ENCODE measurements at places on chromosomes 11 and 22.

GRCh38 chr11:9565822-9566560 lies 7.5 kb upstream of the WEE1 start:
- peak; percentile 91 for DNase-seq

DNA sequence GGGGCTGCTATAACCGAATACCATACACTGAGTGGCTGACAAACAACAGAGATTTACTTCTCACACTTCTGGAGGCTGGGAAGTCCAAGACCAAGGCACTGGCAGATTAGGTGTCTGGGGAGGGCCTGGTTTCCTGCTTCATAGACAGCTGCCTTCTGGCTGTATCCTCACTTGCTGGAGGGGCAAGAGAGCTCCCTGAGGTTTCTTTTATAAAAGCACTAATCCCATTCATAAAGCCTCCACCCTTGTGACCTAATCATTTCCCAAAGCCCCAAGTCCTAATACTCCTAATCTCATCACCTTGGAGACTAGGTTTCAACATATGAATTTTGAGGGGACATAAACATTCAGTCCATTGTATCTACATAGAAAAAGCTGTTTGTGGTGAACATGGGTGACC lies 131.8 kb downstream of the KIRREL3 start:
- DNase-seq = no peak

GRCh38 chr22:38122616-38123015 lies 12.1 kb upstream of the BAIAP2L2 start:
- no peak for DNase-seq

DNA sequence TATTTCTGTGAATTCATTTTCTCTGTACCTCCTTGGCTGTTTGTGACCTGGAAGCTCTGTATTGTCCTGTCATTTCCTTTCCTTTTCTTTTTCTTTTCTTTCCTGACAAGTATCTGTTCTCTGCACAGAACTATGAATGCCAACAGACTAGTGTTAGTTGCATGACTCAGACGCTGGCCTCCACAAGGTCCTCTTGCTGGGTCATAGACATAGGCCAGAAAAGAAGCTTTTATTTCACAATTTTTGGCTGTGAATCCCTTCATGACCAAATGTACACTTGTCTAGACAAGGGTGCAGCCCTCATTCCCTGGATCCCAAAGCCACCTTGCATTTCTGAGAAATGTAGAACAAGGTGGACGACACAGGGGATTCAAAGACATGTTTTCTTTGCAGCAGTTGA lies 104.1 kb upstream of the MTNR1B start:
- no peak for DNase-seq

DNA sequence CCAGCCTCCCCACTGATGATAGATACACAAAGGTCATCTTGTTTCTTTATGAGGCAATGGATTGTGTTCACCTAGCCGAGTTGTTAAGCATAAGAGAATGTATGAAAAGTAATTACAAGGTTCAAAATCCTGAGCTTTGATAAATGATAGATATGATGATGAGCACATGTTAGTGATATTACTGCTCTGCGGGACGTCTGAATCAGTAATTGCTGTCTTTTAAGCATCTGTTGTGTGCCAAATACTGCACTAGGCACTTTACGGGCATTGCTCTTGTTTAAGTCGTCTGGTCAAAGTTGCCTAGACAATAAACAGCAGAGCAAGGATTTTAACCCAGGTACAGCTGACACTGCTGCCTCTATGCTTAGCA lies 559 bp upstream of the RNF141 start:
- peak; percentile 65 for DNase-seq

DNA sequence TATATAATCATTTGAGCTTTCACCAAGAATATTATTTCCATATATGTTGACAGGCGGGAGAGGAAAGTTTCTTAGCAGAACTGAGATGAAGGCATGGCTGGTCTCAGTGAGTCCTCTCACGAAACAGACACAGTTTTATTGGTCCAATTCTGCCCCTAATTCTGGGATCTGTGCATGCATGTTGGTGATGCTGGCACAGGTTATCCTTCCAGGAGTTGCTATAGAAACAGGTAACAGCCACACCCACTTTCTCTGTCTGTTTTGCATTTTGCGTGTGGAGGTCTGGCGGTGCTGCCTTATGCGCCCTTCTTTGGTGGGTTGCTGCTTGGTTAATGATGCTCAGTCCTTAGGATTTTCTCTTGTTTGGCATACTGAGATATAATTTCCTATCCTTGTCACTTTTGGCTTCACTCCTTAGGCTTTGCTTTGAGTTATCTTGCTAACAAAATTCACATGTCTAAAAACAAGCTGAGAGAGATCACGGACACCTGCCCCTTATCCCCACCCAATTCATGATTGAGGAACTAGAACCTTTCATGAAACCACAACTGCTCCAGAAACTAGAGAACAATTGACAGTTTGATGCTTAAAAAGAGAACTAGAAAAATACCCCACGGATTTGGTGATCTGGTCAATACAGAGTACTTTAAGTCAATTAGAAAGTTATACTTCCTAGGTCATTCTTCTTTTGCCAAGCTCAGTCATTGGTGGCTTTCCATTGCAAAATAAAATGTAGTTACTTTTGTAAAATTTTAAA lies 189.3 kb downstream of the FAT3 start:
- no peak for DNase-seq

GRCh38 chr11:99383648-99384245 lies 363.0 kb downstream of the CNTN5 start:
- peak; percentile 18 for DNase-seq

Data from A673 (cell line).